ENCODE measurements at places on chromosomes 13 and 19.

- no peak for DNase-seq
Measured at GRCh38 chr13:51618626-51619025, 34.4 kb downstream of the WDFY2 start.

DNA sequence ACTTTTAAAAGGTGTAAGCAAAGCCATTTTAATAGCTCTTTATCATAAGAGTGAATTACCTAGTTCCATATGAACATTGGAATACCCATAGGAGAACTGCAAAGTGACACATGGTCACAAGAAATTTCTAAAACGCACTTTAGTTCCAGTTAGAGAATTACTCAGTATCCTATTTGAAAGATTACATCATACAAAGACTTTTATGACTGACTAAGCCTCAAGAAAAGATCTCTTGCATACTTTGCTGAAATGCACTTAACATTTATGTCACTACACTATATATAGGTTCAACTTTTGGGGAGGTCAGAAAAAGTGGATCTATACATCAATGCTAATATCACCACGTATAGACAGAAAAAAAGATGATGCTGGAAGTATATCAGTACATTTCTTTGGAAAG, 7.1 kb downstream of the PCDH9 start:
- DNase-seq = peak; percentile 43

GRCh38 chr13:26759249-26759906, 1.2 kb downstream of the GPR12 start:
- DNase-seq = no peak

DNA sequence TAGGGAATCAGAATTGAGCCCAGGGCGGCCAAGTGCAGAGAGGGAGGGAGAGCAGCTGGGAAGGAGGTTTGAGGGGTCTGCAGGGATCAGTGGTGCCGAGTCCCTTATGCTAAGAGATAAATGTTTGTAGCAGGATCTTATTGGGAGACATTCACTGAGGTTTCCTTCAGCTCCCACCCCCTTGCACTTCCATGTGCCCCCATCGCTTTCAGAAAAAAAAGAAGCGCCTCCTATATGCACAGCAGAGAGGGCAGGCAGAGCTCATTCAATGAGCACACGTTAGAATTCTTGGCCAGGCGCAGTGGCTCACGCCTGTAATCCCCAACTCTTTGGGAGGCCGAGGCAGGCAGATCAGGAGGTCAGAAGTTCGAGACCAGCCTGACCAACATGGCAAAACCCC, 28.0 kb downstream of the CYP4F2 start:
- no peak for DNase-seq

DNA sequence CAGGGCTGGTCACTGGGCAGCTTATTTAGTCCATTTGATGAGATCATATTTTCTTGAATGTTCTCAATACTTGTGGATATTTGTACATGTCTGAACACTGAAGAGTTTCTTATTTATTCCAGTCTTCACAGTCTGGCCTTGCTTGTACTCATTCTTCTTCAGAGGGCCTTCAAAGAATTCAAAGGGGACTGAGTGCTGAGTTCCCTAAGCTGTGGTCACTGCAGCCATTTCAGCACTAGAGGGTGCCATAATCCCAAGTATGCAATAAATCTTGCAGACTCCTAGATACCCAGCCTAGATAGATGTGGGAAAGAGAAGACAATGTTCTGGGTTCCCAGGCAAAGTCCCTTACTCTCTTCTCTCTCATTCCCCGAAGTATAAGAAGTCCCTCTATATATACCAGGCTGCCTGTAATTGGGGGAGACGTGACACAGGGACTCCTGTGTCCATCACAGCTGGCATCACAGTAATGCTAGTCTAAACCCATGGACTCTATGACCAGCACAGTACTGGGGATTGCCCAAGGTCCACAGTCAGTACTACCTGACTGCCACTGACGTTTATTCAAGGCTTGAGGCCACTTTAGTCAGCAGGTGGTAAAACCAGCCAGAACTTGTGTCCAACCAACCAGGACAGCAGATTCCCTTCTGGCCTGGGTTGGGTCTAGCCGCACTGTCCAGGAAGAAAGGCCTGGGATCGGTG, 8.9 kb upstream of the VN1R1 start:
- DNase-seq = peak; percentile 41

- DNase-seq = no peak
Measured at GRCh38 chr13:28001837-28002473, 13.5 kb upstream of the URAD start.

- peak; percentile 50 for DNase-seq
Measured at GRCh38 chr19:55115446-55116065, 1.9 kb downstream of the PPP1R12C start.

DNA sequence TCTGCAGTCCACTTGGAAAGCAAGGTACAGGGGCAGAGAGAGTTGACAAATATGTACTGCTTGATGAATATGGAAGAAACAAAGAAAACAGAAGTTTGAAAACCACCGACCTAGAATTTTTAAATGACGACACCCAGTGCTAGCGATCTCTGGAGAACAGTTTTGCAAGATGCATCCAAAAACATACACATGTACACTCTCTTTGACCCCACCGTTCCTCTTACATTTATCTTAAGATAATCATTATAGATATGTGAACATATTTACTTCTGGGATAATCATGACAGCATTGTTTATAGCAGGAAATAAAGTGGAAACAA, 40.8 kb upstream of the IGSF23 start:
- DNase-seq = no peak

DNA sequence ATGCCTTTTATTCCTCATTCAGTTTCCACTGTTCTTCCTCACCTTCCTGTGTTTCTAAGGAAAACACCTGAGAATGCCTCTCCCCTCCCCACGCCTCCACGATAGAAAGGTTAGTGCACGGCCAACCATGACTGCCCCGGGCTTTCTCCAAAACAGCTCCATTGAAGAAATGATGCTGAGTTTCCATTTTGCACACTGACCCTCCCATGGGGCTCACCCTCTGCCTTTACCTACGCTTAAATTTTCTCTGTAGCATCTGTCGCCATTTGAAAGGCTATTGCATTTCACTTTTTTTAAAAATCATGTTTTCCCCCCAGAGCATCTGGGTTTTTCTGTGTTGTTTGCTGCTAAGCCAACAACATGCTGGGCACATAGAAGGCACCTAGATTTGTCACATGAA, 48.2 kb downstream of the ABCC4 start:
- no peak for DNase-seq

- no peak for DNase-seq
Measured at GRCh38 chr13:51191743-51192142, 30.5 kb upstream of the FAM124A start.

DNA sequence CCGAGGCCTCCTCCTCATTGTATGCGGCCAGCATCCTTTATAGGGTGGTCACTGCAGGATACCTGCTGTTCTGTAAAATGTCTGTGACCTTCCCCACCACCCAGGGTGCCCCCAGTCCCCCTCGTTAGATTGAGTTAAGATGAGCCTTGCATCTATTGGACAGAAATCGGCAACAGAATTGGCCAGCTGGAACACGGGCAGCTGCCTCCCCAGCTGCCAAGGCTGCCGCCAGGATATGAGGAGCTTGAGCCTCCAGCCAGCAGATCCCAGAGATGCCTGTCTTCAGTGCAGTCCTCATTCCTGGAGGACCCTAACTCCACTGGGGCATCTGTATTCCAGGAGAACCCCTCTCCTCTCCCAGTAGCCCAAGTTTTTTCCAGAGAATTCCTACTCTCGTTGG, 463.0 kb downstream of the TSHZ3 start:
- DNase-seq = no peak

- peak; percentile 56 for DNase-seq
Measured at GRCh38 chr19:32404933-32405430, 588 bp upstream of the DPY19L3 start.

DNA sequence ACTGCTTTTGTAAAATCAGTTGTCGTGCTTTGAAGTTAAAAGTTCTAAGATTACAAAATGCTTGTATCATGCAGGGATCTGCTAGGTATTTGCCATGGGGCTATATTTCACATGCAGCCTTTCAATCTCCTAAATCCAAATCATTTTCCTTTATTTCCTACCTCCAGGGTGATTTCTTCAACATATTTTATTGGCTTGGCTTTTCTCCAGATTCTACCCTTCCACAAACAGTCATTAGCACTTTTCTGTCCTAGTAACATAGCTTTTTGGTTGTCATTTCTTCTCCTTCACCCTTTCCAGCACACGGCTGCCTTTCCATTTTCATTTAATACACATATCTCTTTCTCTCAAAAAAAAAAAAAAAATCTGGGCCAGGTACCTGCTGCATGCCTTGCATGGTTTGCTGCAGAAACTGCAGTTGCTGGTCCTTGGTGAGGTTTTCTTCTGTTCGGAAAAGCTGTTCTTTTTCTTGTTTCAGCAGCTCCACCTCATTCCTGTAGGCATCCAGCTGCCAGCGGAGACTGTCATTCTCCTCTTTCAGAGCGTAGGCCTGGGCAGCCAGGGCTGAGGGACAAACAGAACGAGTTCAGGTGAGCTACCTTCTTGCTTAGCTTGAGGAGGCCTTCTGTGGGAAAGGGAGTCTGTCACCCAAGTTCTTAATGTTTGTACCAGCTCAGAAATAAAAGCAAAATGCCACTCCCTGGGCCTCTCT, 274.7 kb downstream of the DNAJC15 start:
- DNase-seq = no peak

DNA sequence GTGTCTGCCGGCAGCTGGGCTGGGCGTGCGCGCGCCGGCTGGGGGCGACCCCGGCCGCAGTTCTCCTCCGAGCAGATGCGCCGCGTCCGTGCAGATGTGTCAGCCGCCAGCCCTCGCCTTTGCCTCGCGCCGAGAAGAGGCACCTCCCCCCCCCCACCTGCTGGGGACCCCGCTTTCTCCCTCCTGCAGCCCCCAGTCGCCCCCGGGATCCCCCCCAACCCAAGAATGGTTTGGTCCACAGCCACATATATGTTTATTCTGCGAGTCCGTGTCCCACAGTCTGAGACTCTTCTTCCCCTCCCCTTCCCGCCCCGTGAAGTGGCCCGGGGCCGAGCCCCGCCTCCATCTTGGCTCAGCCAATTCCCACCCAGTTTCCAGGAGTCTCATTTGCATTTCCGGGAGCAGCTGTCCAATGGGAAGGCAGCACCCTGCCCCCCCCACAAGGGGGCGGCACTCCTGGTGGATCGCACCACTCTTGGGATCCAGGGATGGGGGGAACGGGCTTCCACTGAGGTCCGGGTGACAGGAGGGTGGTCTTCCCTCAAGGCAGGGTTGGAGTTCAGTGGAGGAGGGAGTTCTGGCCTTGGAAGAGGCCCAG, 8.6 kb downstream of the ISOC2 start:
- DNase-seq = peak; percentile 74

DNA sequence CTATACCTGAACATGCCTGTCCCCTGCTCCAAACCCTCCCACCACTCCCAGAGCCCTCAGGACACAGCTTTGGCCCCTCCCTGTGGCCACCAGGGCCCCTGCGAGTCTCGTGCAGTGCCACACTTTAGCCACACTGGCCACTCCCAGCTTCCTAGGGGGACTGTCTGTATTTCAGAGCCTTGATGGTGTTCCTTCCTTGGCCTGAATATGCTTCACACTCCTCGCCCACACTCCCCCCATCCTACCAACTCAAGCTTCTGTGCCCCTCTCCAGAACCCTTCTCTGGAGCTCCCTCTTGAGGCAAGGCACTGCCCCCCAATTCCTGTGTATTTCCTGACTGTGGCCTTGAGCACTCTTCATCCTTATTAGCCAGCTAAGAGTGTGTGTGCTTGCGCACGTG, 80.2 kb downstream of the DPF1 start:
- no peak for DNase-seq

GRCh38 chr19:4811328-4812131, 20.0 kb downstream of the TICAM1 start:
- peak; percentile 69 for DNase-seq

DNA sequence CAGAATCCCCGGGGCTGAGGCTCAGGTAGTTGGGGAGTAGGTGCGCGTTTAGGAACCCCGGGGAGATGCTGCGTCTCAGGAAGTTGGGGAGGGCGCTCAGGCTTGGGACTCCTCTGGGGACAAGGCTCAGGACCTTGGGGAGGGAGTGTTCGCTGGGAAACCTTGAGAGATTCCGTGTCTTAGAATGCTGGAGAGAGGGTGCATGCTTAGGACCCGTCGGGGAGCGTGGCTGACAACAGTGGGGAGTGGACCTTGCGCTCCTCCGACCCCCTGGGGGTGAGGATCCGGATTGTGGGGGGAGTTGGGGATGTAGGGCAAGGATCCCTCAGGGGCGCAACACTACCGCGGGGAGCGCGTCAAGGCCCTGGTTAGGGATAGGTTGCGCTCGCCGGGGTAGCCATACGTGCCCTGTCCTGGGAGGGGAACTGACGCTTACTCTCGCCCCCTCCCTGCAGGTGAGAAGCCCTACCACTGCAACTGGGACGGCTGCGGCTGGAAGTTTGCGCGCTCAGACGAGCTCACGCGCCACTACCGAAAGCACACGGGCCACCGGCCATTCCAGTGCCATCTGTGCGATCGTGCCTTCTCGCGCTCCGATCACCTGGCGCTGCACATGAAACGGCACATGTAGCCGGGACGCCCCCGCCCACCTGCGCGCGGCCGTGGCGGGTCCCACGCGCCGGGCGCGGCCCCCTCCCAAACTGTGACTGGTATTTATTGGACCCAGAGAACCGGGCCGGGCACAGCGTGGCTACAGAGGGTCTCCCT, 2.0 kb downstream of the KLF2 start:
- peak; percentile 23 for DNase-seq

DNA sequence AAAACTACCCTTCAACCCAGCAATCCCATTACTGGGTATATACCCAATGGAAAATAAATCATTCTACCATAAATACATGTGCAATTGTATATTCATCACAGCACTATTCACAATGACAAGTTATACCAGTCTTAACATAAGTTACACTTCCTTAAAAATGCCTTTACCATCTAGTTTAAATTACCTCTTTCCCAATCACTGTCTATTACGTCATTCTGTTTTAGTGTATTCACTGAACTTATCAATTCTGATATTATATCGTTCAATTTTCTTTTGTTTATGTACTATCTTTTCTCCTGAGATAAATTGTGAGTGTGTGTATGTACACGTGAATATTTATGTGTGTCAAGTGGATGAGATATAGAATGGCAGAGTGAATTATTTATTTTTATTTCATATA, 1416.8 kb downstream of the OLFM4 start:
- no peak for DNase-seq

- DNase-seq = no peak
Measured at GRCh38 chr13:106349080-106349931, 186.2 kb downstream of the EFNB2 start.

GRCh38 chr19:4977299-4978174, 8.6 kb downstream of the KDM4B start:
- DNase-seq = peak; percentile 97

- no peak for DNase-seq
Measured at GRCh38 chr19:17327654-17328516, 6.8 kb downstream of the ANO8 start.

GRCh38 chr19:7139095-7139494, 69.6 kb downstream of the ZNF557 start:
- no peak for DNase-seq

GRCh38 chr19:44624840-44625354, 11.5 kb downstream of the IGSF23 start:
- no peak for DNase-seq
